Stimulated activated CD8-positive, alpha-beta memory T cell treated with anti-CD3 and anti-CD28 coated beads, Interleukin-4, amount 100 ng/mL, for 24 hours (primary cell): ENCODE measurements at places on chromosomes 3 and 15.

DNA sequence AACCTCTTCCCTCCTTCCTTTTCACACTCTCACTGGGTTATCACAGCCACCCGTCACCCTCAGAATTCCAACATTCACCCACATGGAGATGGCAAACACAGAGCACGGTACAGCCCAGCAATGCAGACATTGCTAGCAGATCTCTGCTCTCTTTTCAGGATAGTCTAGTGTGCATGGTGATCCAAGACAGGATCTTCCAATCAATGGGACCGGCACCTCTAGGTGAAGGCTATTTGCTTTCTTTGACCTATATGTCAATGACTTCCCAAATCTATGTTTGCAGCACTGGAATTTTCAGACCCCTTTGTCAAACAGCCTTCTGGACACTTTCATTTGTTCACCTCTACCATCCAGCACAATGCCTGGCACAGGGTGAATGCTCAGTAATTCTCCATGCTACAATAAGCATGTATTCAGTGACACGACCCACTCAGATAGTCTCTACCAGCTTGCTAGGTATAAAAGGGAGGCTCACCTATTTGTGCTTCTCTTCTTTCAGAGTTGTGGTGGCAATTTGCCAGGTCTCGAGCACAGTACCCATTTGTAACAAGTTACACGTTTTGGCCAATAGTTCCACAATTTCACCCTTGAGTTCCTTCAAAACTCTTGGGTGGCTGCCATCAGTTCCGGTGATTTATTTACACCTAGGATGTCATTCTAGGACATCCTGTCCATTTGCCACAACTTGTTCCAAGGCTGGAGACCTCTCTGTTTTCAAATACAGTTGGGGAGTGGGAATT is 279.1 kb upstream of the ICE2 start:
- no peak for DNase-seq

DNA sequence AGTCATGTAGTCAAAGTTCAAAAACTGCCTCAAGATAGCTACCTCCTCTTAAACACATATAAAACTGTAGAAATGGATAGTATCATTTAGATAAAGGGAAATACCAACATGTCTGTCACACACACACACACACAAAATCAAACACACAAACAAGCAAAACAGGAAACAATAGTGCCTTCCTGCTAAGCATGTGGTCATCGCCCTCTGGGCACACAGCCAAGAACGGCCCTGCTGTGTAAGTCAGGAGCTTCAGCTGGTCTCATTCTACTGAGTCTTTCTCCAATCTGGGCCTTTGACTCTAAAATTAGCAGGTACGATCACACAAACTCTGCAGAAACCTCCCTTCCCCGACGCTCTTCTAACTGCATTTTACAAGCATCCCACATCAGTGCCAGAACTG is 272.2 kb upstream of the CHRNA7 start:
- DNase-seq: no peak

DNA sequence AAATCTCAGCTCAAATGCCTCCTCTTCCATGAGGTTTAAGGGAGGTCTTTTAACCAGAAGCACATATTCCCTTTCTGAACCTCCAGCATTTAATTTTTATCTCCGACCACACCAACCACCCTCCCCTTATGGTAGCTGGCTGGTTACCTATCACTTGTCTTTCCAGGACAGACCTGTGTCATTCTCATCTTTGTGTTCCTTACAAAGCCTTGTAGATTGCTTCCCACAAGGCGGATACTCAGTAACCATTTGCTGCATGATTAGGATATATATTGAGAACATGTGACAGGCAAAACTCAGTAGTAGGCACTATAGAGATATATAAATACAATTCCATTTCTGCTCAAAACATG is 119.5 kb downstream of the RPL22L1 start:
- DNase-seq: no peak

DNA sequence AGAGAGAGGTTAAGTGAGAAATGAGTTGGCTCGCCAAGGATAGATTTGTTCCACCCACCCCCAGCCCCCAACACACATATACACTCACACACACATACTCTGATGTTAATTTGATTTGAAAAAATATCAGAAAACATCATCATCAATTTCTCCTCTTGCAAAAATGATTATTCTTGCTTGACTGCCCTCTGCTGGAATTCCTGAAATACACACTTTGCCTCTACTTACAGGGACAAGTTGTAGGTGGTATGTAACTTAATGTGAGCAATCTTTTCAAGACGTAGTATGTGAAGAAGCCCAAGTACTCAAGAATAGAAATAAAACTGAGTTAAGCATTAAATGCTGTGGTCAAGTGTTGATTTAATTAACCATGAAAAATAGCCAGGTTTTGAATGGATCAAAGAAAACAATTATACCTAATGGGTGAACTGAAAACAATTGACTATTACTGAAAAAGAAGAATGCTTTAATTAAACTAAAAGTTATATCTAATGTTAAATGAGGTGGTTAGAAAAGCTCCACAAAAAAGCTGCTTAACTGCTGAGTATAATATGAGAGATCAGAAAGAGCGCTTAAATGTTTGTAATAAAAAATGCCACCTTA is 46.6 kb upstream of the MDFIC2 start:
- DNase-seq: no peak

- no peak for DNase-seq
These were observed 84.8 kb downstream of the TLE3 start for GRCh38 chr15:70012895-70013294.

- DNase-seq: no peak
These were observed 6.3 kb downstream of the PXYLP1 start for GRCh38 chr3:141237701-141238521.

DNA sequence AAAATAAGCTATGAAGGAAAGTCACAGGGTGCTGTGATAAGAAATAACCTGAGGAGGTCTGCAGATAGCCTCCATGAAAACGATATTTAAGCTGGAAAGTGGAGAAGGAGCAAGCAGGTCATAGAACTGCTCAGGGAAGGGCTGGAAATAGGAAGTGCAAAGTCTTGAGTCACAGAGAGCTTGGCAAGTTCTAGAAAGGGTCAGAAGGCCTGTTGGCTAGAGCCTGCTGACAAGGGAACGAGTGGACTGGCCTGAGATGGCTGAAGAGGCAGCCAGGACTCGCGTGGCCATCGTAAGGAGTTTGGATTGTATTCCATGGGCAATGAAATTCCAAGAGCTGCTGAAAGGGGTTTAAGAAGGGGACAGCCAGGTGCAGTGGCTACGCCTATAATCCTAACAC is 64.7 kb upstream of the IL12A start:
- no peak for DNase-seq

DNA sequence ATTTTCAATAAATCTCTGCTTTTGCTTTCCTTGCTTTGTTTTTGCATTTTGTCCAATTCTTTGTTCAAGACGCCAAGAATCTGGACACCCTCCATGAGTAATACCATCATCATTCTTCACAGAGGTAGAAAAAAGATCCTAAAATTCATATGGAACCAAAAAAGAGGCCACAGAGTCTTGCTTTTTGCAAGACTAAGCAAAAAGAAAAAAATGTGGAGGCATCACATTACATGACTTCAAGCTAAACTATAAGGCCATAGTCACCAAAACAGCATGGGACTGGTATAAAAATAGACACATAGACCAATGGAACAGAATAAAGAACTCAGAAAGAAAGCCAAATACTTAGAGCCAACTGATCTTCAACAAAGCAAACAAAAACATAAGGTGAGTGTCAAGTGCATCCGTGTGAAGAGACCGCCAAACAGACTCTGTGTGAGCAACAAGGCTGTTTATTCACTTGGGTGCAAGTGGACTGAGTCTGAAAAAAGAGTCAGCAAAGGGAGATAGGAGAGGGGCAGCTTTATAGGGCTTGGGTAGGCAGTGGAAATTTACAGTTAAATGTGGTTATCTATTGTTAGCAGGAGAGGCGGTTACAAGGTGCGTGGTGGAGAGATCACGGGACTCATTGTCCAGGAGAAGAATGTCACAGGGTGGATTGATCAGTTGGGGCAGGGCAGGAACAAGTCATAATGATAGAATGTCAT is 10.9 kb downstream of the STRIT1 start:
- DNase-seq: no peak

DNA sequence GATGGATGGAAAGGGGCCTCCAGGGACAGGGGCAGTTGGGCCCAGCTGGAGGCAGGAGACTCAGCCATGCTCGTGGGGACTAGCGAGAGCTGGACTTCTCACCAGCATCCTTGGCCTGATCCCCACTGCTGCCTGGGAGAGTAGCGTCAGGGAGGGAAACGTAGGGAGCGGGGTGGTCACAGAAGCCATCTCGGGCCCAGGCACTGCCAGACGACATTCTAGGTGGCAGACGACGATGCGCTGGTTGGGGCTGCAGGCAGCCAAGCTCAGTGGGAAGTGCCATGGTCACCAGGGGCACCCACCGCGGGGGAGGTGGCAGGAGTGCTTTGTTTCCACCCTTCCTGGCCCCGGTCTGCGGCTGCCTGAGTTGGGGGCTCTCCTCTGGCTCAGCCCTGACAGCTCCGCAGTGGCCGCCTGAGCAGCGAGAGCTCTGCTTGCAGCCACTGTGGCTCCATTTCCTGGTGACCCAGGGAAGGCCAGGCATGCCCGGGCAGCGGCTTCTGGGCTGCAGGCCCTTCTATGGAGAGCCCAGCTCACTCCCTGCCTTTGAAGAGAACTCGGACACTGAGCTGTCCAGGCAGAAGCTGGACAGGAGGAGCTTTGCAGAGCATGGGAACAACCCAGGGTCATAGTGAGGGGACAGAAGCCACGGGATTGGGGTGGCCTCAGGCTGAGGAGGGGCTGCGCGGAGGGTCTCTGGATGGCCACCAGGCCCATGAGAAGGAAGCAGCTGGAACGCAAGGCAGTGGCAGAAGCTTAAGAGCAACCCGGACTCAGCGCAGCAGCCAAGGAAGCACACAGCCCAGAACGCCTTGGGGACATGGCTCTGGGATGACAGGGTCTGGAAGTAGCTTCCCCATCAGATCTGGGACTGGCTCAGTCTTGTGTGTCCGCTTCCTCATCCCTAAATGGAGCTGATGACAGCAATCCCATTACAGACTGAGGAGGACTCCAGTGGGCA is 30.8 kb downstream of the KLHL25 start:
- DNase-seq: no peak

DNA sequence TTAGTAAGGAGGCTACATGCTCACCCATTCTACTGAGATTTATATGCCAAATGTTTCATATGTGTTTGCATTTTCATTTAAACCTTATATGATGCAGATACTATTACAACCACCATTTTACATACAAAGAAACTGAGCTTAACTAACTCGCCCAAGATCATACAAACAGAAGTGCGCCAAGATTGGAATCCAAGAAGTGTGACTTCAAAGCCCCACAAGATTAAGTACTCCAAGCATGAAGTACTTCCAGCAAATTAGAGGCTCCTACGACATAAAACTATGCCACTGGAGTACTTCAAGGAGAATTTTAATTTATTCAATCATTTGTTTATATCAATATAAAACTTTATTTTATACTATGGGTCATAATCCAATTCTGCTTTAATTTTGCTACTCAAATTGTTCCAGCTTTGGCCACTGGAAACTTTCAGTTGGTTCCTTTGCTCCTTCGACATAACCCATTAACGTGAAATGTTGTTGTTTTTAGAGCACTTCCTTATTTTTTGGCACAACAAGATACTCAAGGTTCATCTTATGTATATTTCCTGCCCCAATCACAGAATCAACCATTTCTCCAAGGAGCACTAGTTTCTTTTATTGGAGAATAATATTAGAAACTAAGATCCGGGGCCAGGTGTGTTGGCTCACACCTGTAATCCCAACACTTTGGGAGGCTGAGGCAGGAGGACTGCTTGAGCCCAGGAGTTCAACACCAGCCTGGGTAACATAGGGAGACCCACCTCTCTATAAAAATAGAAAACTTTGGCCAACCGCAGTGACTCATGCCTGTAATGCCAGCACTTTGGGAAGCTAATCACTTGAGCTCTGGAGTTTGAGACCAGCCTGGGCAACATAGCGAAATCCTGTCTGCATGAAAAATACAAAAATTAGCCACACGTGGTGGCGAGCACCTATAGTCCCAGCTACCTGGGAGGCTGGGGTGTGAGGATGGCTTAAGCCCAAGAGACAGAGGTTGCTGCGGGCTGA is 10.4 kb downstream of the INO80 start:
- no peak for DNase-seq

- no peak for DNase-seq
These were observed 3.1 kb downstream of the CCDC9B start for GRCh38 chr15:40337597-40337996.

- DNase-seq: no peak
These were observed 57.4 kb downstream of the APBA2 start for GRCh38 chr15:28943146-28943545.

GRCh38 chr15:101120987-101121386 is 130.9 kb downstream of the CHSY1 start:
- no peak for DNase-seq

GRCh38 chr3:150495563-150496168 is 50.6 kb downstream of the SERP1 start:
- no peak for DNase-seq

DNA sequence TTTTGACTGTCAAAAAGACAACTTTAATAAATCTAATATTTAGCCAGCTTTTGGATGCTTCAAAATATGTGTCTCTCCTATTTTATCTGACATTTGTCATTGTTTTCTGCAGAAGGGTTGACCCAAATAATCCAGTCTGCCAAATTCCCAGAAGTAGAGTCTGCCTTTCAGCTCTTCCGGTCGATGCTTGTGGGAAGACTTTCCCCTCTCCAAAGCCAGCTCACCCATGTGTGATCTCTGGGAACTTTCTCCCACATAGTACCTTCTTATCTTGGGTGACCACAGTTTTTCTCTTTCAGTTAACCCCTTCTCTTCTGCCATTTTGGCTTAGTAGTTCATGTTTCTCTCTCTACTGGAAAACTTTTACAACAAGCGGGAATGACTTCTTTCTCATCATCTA is 94.1 kb downstream of the ASB7 start:
- DNase-seq: no peak

DNA sequence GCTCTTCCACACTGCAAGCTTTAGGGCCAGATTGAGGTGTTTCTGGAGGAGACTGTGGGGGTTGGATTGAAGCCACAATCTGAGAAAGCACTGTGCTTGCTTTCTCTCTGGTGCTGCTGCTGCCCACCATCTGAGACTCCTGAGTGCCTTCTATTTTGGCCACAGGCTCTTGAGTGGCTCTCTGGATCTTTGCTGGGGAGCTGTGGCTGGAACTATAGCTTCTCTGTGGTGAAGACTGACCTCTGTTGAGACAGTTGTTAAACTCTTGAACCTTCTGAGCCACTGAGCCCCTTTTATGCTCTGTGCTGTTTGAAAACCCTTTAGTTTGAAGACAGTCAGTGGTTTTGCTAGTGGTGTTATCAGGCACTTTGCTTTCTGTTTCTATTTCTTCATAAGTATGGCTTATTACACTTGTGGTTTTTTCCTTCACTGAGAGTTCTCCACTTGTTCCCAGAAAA is 108.7 kb upstream of the TSPAN3 start:
- no peak for DNase-seq

GRCh38 chr15:64895285-64896065 is 16.2 kb upstream of the ANKDD1A start:
- no peak for DNase-seq

DNA sequence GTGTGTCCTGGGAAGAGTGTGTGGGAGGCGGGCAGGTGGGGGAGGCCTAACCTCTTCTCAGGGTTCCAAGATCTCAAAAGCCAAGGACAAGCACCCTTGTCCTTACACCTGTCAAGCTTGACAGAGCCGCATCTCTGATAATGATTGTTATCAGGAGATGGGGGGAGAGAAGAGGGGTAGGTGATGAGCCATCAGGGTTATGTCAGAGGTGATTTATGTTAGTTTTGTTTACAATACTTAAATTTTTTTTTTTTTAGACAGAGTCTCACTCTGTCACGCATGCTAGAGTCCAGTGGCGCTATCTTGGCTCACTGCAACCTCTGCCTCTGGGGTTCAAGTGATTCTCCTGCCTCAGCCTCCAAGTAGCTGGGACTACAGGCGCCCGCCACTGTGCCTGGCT is 7.4 kb upstream of the NCBP2 start:
- DNase-seq: no peak
